Stimulated activated CD4-positive, alpha-beta T cell treated with anti-CD3 and anti-CD28 coated beads, Interleukin-12 subunit alpha, Interleukin-12 subunit beta, amount 100 ng/mL, for 4 hours (primary cell): ENCODE measurements at places on chromosomes 3 and 15.

- DNase-seq = no peak
Measured at GRCh38 chr15:66720206-66721010, 18.4 kb downstream of the SMAD6 start.

DNA sequence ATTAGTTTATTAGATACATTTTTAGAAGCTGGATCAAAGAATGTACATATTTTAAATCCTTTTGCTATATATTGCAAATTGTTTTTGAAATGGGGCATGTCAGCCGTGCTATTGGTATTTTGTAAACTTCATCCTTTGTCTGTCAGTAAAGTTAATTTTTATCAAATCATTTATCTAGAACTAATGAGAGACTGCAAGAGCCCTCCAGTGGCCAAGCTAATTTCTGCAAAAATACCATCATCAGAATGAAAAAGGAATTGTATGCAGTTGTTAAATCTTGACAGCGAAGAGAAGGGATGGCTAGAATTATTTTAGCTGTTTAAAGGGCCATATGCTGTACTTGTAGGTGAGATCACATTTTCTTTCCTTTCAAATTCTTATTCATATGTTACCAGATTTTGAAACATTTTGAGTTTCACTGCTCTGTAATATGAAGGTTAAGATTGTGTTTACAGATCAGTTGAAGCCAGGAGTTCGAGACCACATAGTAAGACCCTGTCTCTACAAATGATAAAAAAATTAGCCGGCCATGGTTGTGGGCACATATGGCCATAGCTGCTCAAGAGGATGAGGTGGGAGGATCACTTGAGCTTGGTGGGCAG, 8.1 kb upstream of the CLDN11 start:
- no peak for DNase-seq

DNA sequence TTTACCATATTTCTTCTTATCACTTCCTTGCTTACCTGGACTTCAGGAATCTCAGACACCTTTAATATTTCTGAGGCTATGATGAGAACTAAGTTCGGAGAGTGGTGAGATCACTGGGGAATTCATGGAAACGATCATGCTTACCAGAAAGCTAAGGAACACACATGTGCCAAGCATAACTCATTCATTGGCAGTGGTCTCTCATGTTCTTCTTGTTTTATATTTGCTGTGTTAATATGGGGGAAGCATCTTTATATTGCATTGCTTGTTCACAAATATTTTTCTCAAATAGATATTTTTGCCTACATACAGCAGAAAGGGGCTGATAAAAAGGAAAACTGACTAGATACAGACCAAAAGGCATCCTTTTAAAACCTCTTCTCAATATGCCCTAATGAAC, 55.8 kb downstream of the COL6A6 start:
- no peak for DNase-seq

GRCh38 chr3:126493739-126494138, 18.0 kb upstream of the ZXDC start:
- no peak for DNase-seq

DNA sequence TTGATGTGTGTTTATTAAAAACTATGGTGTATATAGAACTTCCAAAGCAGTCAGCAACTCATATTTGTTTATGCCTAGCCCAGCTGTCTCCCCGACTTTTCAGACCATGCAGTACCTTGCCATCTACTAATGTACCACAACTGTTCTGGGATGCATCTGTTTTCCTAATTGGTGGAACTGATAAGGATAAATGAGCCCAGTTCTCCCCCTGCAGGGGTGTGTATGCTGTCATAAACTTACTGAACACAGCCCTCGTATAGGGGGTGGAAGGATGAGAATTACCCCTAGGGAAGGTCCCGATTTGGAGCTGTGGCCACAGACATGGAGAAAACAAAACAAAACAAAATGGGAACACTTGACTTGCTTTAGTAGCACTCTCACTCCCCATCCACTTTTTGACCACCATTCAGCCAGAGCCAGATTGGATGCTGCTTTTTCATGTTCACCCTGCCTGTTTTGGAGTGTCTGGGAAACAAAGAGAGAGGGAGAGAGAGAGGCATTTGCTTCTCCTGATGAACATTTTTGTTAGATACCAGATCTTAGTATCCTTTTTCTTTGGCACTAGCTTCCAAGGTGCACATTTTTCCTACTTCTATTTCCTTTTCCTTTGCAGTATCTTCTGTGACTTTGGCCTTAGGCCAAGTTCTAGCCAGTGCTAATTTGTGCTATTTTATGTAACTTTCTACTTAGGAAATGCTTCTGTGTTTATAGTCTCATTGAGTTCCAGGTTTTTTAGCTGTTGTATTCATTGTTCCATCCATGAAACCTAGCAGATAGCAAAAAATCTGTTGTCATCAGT, 29.1 kb downstream of the CADM2 start:
- no peak for DNase-seq

DNA sequence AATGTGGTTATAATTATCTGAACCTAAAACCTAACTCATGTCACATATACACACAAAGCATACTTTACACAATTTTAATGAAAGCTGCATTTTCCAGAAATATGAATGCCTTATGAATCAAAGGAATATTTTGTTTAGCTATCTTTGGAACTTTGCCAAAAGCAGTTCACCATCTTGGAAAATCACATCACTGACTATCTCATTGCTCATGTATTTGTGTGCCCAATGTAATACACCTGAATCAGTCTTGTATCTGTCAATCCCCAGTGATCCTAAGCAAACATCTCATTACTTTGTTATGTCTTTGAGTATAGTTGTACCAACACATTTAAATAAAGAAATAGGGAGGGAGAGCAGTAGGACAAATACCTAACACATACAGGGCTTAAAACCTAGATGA, 15.6 kb upstream of the CD47 start:
- no peak for DNase-seq

DNA sequence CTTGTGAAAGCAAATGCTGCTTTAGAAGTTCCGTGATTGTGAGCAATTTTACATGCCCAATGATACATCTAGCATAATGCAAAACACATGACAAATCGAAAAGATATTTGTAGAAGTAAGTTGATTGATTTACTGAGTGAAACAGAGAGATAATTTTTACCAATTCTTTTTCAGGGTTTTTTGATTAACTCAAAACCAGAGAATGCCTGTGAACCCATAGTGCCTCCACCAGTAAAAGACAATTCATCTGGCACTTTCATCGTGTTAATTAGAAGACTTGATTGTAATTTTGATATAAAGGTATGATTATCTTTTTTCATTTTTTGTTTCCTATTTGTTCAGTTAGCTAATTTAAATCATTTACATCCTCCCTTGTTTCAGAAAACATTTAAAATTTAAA, 58.8 kb downstream of the RNF13 start:
- DNase-seq = no peak

DNA sequence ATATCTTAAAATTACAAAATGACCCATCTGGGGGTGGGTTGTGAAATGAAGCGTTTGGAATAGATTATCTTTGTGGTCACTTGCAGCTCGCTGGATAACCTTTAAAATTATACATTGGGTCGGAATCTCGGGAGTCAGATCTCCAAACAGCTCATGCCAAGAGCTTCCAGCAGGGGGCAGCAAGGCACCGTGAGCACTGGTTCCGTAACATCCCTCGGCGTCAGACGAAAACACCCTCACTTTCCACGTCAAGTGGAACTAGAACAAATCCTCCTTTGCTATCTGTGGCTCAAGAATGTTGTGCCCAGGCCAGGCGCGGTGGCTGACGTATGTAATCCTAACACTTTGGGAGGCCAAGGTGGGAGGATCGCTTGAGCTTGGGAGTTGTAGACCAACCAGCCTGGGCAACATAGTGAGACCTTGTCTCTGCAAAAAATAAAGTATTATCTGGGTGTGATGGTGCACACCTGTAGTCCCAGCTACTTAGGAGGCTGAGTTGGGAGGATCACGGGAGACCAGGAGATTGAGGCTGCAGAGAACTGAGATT, 31.1 kb downstream of the UMPS start:
- DNase-seq = peak; percentile 78

DNA sequence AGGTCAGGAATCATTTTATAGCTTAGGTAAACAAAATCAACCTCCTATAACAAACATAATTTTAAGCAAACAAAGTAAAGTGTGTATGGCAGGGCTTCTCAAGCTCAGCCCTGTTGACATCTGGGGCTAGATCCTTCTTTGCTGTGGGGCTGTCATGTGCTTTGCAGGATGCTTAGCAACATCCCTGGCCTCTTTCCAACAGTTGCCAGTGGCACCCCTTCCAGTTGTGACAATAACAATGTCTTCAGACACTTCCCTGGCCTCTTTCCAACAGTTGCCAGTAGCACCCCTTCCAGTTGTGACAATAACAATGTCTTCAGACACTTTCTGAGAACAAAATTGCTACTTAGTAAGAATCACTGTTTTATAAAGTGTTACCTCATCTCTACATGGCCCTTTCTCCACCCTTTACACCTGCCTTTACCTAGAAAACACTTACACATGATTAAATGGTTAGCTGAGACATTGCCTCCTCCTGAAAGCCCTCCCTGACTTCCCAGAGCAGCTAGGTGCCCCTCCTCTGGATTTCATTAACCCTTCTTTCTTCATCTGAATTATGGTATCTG, 194.0 kb upstream of the LMCD1 start:
- DNase-seq = no peak
